ENCODE measurements at places on chromosomes 12 and 14.

- no peak for DNase-seq
These were observed 55.5 kb downstream of the FGD4 start for GRCh38 chr12:32454866-32455265.

DNA sequence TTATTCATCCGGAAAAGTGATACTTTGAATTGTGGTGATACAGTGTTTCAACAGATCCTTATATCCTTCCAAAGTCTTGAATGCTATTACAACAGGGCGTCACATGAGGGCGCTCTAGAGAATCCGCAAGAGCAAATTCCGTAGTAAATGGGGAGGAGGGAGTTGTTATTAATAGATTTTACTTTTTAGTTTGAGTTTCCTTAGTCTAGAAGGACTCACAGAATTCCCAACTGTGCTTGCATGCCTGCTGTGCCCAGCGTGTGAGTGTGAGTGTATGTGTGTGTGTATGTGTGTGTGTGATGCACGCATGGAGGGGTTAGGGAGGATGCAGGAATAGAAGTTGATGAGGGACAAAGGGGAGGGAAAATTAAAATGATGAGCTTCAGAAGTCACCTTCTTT lies 375.3 kb downstream of the C12orf75 start:
- peak; percentile 65 for DNase-seq

- DNase-seq: no peak
These were observed 112.0 kb downstream of the TSPAN8 start for GRCh38 chr12:71045781-71046180.

- DNase-seq: no peak
These were observed 1445.4 kb downstream of the AACS start for GRCh38 chr12:126510630-126511029.

DNA sequence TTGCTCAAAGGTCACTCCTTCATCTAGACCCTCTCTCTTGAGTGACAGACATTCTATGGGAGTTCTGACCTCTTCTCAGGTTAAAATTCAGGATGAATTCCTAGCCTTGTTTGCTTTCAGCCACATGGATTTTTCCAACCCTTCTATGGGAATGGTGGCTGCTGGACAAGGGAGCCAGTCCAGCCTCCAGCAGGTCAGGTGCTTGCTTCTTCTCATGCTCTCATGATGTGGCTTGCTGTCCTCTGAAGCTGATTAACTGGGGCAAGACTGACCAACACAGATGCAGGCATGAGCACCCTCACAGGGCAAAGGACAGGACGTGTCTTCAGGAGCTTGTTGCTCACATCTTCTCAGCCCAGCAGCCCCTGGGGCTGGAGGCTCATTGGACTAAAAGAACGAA lies 97.2 kb upstream of the SLC35F4 start:
- no peak for DNase-seq

- DNase-seq: no peak
These were observed 48.5 kb downstream of the SVOP start for GRCh38 chr12:108972358-108972757.
